ENCODE measurements at places on chromosomes 13 and 19.

GRCh38 chr19:11148001-11148400 lies 7.6 kb downstream of the SPC24 start:
- no peak for DNase-seq

DNA sequence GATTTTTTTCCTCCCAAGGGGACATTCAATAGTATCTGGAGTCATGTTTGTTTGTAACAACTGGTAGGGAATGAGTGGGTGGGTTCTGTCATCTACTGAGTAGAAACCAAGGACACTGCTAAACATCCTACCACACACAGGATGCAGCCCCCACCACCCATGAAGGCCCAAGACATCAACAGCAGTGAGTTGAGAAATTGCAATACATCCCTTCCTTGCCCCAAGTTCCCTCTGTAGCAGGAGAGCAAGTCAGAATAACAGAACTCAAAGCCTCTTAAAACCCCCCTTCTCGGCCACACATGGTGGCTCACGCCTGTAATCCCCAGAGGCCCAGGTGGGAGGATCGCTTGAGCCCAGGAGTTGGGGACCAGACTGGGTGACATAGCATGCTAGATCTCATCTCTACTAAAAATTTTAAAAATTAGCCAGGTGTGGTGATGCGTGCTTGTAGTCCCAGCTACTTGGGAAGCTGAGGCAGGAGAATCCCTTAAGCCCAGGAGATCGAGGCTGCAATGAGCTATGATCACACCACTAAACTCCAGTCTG lies 2.4 kb upstream of the CYP2F1 start:
- no peak for DNase-seq

DNA sequence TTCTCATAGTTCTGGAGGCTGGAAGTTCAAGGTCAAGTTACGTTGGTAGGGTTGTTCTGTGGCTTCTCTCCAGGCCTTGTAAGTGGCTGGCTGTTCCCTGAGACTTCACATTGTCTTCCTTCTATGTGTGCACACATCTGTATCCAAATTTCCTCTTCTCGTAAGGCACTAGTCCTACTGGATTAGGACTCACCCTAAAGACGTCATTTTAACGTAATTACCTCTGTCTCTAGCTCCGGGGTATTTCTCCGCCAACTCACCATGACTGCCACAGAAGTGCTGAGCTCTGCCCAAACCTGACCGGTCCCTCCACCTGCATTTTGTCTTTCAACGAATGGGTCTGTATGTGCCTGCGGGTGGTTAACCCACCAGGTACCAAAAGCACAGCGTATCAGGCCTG lies 8.7 kb upstream of the SYDE1 start:
- DNase-seq = no peak

DNA sequence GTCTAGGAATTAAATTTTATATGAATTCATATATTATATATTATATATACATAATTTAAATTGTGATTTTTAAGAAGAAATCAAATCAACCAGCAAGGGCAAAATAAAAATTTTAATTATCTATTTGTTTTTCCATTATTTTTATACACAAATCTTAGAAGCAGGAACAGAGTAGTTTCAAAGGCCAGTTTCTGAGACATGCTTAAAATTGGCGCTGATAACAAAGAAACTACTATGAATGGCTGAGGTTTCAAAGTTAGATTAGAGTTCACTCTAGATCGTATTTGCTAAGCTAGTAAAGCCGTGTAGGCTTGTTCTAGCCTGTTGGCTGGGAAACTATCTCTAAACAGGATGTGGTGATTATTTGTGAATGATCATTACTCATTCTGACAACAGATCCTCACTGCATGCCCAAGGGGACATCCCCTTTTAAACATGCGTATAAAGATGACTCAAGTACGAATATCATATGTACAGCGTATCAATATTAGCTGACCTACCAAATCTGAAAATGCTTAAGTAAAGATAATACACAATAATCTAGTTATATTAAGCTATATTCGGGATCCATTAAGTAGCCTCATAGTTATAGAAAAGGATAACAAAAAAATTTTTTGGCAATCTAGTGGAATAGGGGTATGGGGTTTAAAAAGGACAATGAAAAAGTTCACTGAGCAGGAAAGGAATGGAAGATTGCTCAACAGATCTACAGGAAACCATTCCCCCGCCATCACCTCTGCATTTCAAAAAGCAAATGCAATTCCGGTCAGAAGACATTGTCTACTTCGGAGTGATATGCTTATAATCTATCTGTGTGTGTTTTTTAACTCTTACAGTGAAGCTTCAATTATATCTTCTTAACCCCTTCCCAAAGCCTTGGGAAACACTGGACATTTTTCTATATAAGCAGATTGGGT lies 150.1 kb downstream of the SHISA2 start:
- no peak for DNase-seq

GRCh38 chr19:6087074-6087571 lies 23.2 kb downstream of the RFX2 start:
- no peak for DNase-seq

Measured in H54 (cell line).